Aorta (tissue), 5 donors: ENCODE measurements at places on chromosomes 5 and 9. TPM values are rescaled to one million over a fixed set of nuclear protein-coding genes. Genes with fewer than 3 reads are reported as not detected.

The IRX2 gene
- 0.27 TPM for total RNA-seq

The NFX1 gene
- total RNA-seq, result 38.3 TPM

DNA sequence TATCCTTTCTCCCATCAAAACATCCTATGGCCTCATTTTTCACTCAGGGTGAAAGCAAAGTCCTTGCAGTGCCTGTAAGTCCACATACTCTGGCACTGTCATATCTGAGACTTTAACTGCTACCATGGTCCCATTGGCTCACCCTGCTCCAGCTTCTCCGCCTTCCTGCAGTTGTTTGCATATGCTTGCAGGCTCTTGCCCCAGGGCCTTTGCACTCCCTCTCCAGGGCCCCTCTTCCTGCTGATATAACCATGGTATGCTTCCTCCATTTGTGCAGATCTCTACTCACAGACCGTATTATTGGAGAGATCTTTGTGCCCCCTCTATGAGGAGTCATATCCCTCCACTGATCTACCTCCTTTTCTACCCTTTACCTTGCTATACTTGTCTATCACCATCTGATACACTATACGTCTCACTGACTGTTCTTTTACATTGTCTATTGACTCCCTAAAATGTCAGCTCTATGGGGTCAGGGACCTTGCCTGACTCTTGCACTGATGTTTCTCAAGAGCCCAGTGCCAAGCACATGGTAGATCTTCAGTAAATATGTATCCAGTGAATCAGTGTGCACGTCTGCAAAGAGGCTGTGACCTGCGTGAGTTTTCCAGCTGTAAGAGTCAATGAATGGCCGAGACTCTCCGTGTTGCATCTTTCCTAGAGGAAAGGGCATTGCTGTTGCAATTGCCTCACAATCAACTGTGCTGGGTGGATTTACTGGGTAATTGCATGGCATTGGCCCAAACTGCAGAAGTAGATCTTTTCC, 81.7 kb upstream of the CPEB4 start:
- H3K27ac ChIP-seq, result no peak overlapping the region
- H3K36me3 ChIP-seq, result no peaks in the 10 kb centered on the region
- DNase-seq, result no peak
- no peaks in the 10 kb centered on the region for H3K27me3 ChIP-seq

DNA sequence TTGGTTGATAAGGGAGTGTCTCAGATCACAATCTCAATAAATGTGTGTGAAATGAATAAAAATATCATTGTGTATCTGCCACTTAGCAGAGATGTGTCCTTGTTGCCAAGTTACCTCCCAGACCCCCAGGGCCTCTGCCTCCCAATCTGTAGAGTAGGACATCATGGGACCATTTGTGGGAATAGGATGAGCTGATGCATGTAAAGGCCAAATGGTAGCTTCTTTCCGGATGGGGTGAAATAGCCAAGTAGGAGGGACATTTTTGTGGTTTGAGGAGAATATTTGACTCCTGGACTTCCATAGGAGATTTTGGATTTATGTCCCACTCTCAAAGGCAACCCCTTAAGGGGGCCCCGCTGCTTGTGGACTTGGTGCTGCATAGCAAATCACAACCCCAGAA, 82.6 kb upstream of the HRH2 start:
- no peaks in the 10 kb centered on the region for H3K27me3 ChIP-seq
- H3K4me3 ChIP-seq, result no peak overlapping the region
- no peaks in the 10 kb centered on the region for H3K36me3 ChIP-seq
- no peak for DNase-seq

DNA sequence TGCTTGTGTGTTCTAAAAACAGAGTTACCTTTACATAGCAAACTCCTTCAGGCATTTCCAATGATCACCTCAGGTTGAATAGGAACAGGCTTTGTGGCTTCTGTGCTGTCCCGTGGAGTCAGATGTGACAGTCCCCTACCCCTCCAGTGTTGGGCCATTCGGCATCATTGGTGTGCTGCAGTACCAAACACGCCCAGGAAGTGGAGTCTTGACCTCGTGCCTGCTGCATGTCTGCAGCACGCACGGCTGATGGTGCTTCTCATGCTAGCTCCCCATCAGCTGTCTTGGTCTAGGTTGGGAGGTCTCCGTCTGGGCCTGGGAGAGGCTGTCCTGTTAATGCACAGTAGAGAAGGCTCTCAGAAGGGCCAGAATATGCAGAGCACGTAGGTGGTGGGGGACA, 42.5 kb upstream of the PHF2 start:
- peaks cover 3% of the 10 kb centered on the region for H3K36me3 ChIP-seq
- no peaks in the 10 kb centered on the region for H3K4me1 ChIP-seq
- no peaks in the 10 kb centered on the region for H3K27me3 ChIP-seq

DNA sequence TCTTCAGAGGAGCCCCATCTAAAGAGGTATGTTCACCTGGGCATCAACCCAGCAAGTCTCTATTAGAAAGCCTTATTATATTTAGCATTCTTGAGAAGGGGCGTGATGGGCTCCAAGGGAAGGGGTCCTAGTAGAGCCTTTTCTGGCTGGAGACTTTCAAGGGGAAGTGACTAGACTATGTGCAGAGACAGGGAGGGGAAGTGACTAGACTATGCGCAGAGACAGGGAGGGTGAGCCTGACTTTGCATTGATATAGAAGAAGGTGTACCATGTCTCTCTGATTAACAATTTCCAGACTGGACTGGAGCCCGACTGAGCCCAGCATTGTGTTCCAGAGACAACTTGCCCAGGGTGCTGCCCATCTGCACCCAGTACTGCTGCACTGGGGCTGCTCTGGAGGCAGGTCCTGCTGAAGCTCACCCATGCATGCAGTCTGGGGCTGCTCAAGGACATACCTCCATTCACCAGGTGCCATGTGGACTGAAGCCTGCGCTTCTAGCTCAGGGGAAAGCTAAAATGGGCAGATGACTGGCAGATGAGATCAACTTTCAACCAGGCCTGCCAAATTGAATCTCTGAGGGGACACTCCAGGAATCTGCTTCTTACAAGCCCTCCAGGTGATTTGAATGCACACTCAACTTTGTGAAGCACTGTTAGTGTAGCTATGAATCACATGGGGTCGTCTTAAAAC, 83.0 kb upstream of the GNA14 start:
- peaks cover 7% of the 10 kb centered on the region for H3K4me1 ChIP-seq
- H3K27me3 ChIP-seq, result no peaks in the 10 kb centered on the region
- H3K36me3 ChIP-seq, result no peaks in the 10 kb centered on the region
- DNase-seq, result no peak
- H3K4me3 ChIP-seq, result no peak overlapping the region
- H3K27ac ChIP-seq, result no peak overlapping the region

DNA sequence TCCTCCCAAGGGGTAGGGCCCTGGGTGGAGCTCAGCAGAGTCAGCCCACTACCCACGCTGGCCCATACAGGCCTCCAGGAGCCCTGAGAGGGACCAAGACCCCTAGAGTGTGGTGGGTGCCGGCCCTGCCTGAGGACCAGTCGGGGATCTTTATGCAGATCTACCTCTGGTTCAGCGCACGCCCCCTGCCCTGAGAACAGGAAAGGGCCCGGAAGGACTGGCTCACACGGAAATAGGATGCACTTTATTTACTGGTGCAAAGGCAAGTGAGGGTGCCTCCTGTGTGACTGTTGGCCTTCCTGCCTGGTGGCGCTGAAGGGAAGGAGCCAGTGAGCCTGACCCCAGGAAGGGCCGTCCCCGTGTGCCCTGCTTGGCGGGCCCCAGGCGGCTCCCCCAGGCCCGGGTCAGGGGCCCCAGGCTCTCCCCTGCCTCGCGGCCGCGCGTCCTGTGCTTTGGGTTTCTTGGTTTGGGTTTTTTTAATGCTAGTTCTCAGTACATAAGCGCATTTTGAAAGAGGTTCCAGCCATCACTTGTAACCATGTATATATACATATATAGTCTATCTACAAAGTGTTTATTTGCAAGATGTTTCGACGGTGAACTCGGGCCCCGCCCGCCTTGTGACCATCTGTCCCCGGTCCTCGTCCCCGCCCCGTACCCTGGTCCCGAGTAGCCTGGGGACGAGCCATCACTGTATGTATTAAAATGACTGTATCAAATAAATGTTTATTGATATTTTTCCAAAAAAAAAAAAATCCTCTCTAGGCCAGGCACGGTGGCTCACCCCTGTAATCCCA, 76.4 kb upstream of the ROR2 start:
- H3K4me1 ChIP-seq, result no peaks in the 10 kb centered on the region
- H3K36me3 ChIP-seq, result no peaks in the 10 kb centered on the region
- no peak overlapping the region for H3K4me3 ChIP-seq
- no peak overlapping the region for H3K27ac ChIP-seq
